HEK293T (cell line): ENCODE measurements at places on chromosomes 6 and 20.

DNA sequence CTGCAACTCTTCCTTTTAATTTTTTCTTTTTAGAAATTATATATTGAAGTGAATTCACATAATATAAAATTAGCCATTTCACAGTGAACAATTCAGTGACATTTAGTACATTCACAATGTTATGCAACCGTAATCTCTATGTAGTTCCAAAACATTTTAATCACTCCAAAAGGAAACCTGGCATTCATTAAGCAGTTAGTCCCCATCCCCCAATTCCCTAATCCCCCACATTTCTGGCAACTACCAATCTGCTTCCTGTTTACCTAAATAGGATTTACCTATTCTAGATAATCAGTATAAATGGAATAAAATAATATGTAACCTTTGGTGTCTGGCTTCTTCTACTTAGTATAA, 8.5 kb upstream of the DDX27 start:
- DNase-seq, result no peak

GRCh38 chr6:119446609-119447008, 97.0 kb upstream of the MAN1A1 start:
- DNase-seq, result no peak

- no peak for DNase-seq
Measured at GRCh38 chr6:99407076-99407475, 13.1 kb upstream of the COQ3 start.

DNA sequence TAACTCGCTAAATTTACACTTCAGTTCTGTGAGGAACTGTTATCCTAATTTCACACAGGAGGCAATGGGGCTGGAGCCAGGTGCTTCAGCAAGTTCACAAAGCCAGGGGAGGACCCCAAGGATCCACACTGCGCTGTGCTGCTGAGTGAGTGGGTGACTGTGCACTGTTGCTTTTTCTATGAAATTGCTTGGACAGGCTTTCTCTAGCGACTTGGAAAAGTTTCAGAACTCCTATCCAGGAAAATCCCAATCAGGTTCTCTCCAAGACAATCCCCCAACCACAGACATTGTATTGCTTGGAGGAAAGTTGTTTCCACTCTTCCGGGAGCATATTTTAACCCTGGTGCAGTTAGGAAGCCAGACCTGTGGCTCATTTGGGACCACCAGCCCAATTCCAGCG, 175.9 kb upstream of the CST7 start:
- no peak for DNase-seq

DNA sequence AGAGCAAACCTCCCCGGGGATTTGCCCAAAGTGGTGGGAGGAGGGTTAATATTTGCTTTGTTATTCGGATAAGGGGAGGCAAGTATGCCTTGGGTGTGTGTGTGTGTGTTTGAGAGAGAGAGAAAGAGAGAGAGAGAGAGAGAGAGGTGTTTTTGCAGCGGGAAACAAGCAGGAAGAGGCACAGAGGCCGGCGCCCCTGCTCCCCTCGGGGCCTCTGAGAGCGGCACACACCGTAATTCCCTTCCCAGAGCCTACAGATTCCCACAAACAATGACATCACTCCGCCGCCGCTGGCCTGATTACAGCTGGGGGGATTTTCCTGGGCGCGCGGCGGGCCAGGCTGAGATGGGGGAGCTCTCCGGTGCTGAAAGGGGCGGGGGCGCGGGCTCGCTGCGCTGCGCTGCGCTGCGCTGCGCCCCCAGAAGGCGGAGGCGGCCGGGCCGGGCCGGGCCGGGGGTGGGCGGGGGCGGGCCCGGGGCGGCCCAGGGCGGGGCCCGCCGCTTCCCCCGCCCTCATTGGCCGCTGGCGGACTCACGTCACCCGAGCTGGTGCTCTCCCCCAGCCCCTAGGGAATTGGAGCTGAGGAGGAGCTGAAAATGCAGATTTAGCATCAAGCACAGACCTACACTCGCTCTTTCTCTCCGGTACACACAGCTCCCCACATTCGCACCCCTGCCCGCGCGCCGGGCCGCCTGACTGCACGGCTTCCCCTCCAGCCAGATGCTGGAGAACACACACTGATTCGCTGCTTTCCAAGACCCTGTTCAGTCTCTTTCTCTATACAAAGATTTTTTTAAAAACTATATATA, at the start of gene PCSK2:
PCSK2 (plus strand) TSS at position 631 of the 809 bp plus-strand sequence. CDS start 266 bp downstream, outside the sequence.
- peak; percentile 71 for DNase-seq

DNA sequence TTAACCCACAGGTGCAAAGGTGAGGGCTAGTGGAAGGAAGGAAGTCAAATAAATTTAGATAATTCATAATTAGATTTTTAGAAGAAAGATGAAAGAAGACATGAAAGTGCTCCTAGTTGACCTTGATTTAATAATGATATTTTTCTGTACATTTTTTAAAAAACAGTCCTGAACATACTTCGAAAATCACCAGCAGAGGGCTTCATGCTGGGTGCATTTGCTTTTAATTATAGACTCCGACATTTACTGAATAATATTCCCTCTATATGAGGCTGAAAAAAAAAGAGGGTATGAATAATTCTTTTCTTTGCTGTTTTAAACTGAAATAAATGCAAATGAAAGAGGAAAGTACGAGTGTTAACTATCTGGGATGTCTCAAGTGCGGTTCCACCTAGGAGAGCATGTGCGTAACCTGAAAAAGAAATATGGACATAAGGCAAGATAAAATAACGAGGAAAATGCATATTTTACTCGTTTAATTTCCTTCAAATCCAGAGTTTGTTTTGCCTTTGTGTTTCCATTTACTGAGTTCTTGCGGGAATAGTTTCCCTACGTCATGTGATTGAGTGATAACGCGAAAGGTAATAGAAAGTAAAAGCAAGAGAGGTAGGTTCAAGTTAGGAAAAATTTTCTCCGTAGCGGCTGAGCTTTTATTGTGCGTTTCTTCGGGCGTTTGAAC, 3.1 kb upstream of the TFAP2B start:
- no peak for DNase-seq

- no peak for DNase-seq
Measured at GRCh38 chr6:19369785-19370184, 467.4 kb upstream of the ID4 start.

GRCh38 chr6:139337830-139338229, 36.6 kb downstream of the CITED2 start:
- DNase-seq, result no peak
